HCT116 (cell line): ENCODE measurements at places on chromosomes 4 and X. TPM values are rescaled to one million over a fixed set of nuclear protein-coding genes. Genes with fewer than 3 reads are reported as not detected.

Gene VEGFC
- not detected for total RNA-seq

Gene ERAS
- not detected for total RNA-seq

GRCh38 chrX:50801135-50801534 is 12.9 kb downstream of the SHROOM4 start:
- no peaks in the 10 kb centered on the region for H3K36me3 ChIP-seq
- no peak for DNase-seq
- H3K4me1 ChIP-seq = no peaks in the 10 kb centered on the region
- H3K27me3 ChIP-seq = no peaks in the 10 kb centered on the region
- no peak overlapping the region for H3K4me3 ChIP-seq

DNA sequence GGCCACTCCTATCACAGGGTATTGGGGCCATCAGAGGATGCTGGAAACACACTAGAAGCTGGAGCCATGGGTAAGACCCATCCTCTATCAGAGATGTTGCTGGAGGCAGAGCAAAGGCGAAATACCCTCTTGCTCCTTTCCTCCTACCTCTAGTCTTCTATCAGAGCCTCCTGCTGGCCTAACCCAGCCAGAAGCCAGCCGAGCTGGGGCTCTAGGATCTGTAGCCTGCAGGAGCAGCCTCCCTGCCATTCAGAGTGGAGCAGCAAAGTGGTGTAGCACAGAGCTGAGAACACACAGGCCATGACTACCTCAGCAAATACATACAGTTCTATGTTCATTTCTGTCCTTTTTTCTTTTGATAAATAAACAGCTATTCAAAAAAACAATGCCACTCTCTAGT is 35.7 kb downstream of the GATB start:
- no peak overlapping the region for H3K27ac ChIP-seq
- H3K36me3 ChIP-seq = no peaks in the 10 kb centered on the region
- no peak for DNase-seq
- H3K27me3 ChIP-seq = no peaks in the 10 kb centered on the region

DNA sequence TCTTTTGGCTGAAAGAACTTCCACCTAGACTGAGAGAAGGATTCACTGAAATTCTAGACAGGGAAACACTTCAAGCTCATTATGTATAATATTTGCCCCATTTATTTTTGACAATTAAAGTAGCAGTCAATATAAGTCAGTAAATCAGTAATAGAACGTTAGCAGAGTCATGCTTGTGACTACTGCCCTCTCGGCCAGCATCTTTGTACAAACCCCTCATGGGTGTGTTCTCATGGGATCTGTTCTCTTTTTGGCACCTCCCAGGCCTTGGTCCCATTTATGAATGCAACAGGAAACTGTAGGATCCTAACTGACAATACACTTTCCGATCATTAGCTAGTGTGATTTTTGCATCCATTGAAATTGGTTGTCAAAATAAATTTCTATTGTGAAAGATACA is 2.9 kb downstream of the MSL3 start:
- H3K27ac ChIP-seq = no peak overlapping the region
- H3K4me3 ChIP-seq = no peak overlapping the region
- no peaks in the 10 kb centered on the region for H3K27me3 ChIP-seq
- no peaks in the 10 kb centered on the region for H3K36me3 ChIP-seq
- DNase-seq = no peak

GRCh38 chr4:165059386-165059785 is 5.7 kb downstream of the TRIM75 start:
- no peak for DNase-seq
- H3K4me1 ChIP-seq = no peaks in the 10 kb centered on the region
- no peaks in the 10 kb centered on the region for H3K27me3 ChIP-seq
- no peak overlapping the region for H3K27ac ChIP-seq
- no peak overlapping the region for H3K4me3 ChIP-seq

Gene ANAPC10
- total RNA-seq = 27.2 TPM

Gene CCSER1
- total RNA-seq = 6.7 TPM

Gene TMEM255A
- total RNA-seq = not detected
